ENCODE measurements at places on chromosomes 6 and 20.

DNA sequence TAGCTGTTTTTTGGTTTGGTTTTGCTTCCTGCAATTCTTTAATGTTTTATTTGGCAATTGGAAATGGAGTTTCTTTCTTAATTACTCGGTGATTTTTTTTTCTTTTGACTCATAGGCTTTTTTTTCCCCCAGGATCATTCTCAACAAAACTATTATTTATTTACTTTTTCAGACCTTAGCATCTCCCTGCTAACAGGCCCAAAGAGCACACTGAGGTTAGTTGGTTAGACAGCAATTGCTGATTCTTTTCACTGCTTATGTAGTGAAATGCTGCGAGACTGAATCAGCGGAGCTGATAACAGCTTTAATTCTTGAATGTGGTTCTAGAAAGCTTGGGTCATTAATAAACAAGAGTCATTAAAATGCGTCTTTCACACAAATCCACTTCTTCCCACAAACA lies 79.1 kb upstream of the ZFP64 start:
- no peak for DNase-seq

- DNase-seq: no peak
These were observed 49.0 kb upstream of the RNF24 start for GRCh38 chr20:4064144-4064909.

- DNase-seq: no peak
These were observed 2.7 kb downstream of the FOXC1 start for GRCh38 chr6:1612299-1612973.

- no peak for DNase-seq
These were observed 28.4 kb upstream of the CDH22 start for GRCh38 chr20:46336735-46337134.

DNA sequence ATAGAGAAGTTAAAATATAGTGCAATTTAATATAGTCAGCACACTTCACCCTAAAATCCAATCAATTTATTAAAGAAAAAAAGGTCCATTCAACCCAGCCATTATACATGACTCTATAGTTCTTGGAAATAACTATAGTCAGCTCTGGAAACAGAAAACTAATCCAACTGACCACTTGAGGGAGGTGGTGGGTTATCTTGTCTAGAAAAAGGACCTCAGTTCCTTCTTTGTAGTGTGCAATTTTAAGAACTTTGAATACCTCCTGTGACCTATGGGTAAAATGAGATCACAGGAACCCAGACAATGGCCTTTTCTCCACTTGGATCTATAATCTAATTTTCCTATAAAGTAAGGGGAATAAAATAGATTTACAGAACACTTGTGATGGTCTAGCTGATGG lies 163.6 kb upstream of the CENPW start:
- DNase-seq: no peak

DNA sequence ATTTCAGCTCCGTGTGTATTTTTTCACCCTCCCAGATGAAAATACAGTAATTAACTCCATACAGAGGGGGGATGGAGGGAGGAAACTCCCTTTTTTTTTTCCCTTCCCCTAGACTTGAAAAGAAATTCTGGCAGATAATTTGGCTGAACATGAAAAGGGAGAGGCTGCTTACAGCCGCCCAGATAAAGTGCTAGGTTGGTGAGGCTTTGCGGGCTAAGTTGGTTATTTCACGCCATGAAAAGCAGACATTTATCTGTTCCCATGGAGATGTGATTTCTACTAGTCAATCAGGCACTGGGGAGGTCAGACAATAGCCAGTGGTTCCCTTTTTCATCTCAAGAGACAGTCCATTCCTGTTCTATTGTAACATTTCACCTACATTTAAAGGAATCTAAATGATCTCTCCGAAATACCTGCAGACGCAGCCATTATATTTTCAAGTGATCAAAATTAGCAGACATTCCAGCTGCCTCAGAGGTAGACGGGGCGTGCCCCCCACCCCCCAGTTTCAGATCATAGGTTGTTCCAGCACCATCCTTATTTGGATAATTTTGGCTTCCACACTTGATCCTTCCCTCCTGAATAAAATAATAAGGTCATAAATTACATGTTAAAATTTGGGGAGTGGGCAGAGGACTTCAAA lies 143.9 kb upstream of the ZNF217 start:
- DNase-seq: no peak

DNA sequence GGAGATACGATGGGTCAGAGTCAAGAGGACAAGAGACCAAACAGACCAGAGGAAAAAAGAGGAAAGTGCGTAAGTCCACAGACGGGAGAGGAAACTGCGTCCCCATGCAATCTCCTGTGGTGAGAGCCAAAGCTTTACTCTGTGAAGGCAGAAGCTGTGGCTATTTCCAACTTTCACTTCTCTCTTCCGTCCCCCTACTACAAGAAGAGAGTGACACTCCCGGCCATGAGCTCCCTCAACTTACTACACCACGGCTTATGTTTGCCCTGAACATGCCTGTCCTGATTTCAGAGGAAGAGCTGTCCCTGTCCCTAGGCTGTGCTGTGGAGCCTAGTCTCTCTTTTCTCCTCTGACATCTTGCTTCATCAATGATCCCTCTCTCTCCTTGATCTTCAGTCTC lies 11.5 kb upstream of the SSR1 start:
- no peak for DNase-seq

- no peak for DNase-seq
These were observed 204.5 kb downstream of the HIVEP2 start for GRCh38 chr6:142740449-142740848.

- no peak for DNase-seq
These were observed 60.0 kb downstream of the TOX2 start for GRCh38 chr20:43974695-43975094.

- no peak for DNase-seq
These were observed 140.5 kb upstream of the CST7 start for GRCh38 chr20:24808616-24809015.

- DNase-seq: no peak
These were observed 33.8 kb upstream of the SULF2 start for GRCh38 chr20:47818996-47819609.

DNA sequence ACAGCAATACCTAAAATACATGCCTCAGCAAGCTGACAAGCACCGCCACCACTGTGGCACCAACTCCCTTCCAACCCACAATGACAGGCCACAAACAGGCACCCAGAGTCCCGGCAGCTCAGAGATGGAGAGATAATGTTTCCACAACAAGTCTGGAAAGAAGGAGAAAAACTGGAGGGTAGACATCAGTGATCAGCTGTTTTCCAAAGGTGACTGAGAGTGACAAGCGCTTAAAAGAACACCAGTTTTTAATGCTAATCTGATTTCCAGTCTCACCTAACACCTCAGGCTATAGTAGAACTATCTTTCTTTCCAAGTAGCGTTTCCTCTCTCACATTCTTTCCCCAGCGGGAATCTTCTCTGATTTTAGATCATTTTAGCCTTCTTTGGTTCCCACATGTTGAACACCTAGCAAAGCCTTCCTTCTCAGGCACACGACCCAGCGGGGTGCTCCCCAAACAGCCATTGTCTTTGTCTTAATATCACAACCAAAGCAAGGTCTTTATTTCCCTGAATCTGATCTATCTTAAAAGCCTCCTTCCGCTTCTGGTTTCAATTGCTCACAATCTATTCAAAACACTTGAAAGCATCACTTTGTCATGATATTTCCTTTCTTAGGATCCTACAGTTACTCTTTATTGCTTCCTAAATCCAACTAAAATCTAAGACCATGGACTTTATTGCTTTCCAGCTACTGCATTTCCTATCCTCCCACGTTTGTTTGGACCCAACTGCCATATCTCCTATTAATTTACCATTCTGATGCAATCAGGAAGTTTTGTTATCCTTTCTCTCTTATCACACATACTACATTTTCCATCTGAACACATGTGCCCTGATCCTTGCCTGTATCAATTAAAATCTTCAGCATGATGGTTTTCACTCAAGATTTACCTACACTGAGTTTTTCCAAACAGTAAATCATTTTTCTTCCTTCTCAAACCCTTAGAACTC lies 282.7 kb downstream of the ADGB start:
- DNase-seq: no peak

GRCh38 chr6:129235167-129236000 lies 352.4 kb downstream of the LAMA2 start:
- no peak for DNase-seq

DNA sequence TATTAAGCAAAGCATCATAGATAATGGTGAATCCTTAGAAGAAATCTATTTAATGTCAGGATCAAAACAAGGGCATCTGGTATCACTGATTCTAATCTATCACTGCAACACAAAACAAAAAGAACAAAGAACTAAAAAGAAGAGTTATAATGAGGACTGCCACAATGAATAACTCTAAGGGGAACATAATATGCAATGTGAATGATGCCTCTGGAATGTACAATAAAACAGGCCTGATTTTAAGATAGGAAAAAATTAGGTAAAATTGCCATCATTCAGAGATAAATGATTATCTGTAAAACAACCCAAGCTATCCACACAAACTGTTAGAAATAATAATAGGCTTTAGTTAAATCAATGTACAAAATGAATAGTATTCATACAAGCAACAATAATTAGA lies 936.7 kb upstream of the CITED2 start:
- no peak for DNase-seq

- DNase-seq: no peak
These were observed 22.1 kb downstream of the RPP40 start for GRCh38 chr6:4981761-4982160.

- no peak for DNase-seq
These were observed 108.8 kb downstream of the PPP1R14C start for GRCh38 chr6:150251566-150252186.

GRCh38 chr20:44336086-44336485 lies 757 bp upstream of the R3HDML start:
- peak; percentile 27 for DNase-seq

GRCh38 chr6:110934381-110934898 lies 24.1 kb upstream of the GTF3C6 start:
- DNase-seq: no peak

- peak; percentile 40 for DNase-seq
These were observed 365.8 kb upstream of the HSF2 start for GRCh38 chr6:122033564-122034181.

- no peak for DNase-seq
These were observed 117.2 kb downstream of the PDE10A start for GRCh38 chr6:165545806-165546205.

GRCh38 chr6:157134402-157135047 lies 188.8 kb downstream of the TMEM242 start:
- DNase-seq: no peak

DNA sequence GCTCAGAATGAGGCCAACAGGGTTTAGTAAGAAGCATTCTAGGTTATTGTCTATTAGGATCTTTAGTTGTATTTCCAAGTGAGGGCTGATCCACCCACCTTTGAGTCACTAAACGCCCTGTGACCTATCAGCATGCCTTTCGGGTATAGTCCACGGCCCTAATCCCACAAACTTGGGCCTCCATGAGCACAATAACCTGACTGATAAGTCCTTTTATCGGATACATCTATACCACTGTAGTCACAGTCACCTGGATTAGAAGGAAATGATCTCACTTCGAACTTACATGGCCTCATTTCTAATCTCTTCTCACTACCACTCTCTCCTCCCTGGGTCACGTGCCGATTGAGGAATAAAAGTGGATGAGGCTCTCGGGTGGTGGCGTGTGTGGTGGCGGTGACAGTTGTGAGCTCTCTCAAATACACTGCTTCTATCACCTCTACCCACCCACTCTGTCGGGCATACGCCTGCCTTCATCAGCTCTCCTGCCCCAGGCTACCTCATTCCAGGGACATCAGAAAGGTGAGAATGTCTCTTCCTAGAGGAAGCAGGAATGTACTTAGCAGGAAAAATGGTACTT lies 65.2 kb downstream of the TRAM2 start:
- DNase-seq: no peak

- DNase-seq: no peak
These were observed 31.7 kb upstream of the MYB start for GRCh38 chr6:135149376-135149775.

DNA sequence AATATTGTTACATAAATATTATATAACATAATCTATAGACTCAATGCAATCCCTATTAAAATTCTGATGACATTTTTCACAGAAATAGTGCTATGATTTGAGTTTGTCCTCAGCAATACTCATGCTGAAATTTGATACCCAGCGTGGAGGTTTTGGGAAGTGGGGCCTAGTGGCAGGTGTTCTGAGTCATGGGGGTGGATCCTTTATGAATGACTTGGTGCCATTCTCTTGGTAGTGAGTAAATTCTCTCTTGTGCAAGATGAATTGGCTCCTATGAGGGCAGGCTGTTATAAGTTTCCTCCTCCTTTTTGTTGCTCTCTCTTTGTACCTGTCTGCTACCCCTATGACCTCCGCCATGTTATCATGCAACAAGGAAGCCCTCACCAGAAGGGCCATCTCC lies 65.8 kb downstream of the SHPRH start:
- DNase-seq: no peak

GRCh38 chr20:54848262-54848661 lies 372.9 kb downstream of the DOK5 start:
- no peak for DNase-seq

Data from NT2/D1 (cell line).